ENCODE measurements at places on chromosomes 3 and 15.
A peak's percentile ranks its signal among the peaks of the same experiment; 100 is the strongest.

- no peak for DNase-seq
These were observed 11.1 kb downstream of the RAP2B start for GRCh38 chr3:153172796-153173757.

GRCh38 chr3:63949005-63949404 is 36.8 kb upstream of the SCAANT1 start:
- DNase-seq, result no peak

DNA sequence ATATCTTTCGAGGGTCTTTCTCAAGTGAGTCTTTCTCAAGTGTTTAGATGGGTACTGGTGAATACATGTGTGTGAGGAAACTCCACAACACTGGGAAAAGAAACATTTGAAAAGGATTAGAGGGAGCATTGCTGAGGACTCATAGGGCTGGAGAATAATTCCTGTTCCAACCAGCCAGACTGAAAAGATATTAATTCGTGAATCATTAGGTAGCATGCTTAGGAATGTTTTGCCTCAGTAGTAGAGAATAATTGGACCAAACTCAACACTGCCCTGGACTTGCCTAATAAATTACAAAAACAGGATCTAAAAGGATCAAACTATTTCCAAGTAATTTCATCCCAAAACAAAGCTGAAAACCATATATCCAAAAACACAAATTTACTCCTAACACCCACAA is 17.3 kb downstream of the PP2D1 start:
- DNase-seq, result no peak

DNA sequence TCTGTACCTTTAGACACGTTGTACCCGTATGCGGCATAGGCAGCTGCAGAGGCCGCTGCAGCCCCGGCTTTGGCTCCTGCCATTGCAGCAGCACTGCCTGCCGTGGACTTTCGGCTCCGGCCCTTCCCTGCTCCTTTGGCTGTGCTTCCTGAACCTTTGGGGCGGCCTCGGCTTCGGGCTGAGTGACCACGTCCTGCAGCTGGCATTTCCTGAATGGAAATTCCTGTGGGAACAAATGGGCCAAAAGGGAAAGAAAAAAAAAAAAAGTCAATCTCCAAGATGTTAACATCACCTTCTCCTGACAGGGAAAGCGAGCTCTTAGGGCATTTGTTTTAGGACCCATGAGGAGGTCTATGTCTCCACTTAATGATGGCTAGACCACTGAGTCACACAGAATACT is 29.6 kb downstream of the CHAC1 start:
- DNase-seq, result no peak

- DNase-seq, result no peak
These were observed 60.7 kb upstream of the FURIN start for GRCh38 chr15:90807786-90808086.

GRCh38 chr3:46087871-46088270 is 60.6 kb upstream of the XCR1 start:
- peak; percentile 56 for DNase-seq

DNA sequence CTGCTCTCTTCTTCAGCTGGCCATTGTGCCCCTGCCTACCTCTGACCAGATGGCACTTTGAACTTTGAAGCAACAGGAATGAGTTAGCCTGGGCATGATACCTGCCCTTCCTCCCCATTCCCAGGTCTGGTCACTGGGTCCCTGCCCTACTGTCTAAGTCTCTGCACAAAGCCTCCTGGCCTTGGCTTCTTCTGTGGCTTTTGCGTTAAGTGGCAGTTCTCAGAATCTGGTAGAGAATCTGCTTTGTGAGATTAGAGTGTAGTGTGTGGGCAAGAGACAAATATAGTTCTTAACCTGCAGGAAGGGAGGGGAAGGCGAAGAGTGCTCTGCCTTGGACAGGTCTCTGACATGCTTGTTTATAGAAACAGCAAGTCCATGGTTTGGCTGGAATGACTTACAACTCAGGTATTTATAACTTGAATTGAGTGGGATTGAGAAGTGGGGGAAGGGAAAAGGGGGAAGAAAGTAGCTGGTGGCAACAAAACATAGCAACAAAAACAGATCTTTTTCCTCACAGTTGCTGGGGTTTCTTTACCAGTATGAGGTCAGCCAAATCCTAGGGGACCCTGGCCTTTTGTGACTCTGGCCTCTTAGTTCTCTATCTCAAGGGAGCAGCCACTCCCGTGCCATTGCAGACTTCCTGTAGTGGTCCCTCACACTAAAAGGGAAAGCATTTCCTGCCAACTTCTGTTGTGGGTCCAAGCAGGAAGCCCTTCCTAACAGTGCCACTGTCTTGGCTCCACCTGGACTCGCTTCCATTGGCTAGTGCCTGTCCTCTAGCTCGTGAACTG is 16.7 kb downstream of the MAPKBP1 start:
- DNase-seq, result peak; percentile 94

GRCh38 chr3:59074764-59075163 is 24.9 kb upstream of the CFAP20DC start:
- no peak for DNase-seq

- no peak for DNase-seq
These were observed 57.6 kb downstream of the AAGAB start for GRCh38 chr15:67196672-67197363.

- DNase-seq, result no peak
These were observed 26.8 kb upstream of the CYP11A1 start for GRCh38 chr15:74394090-74394846.

DNA sequence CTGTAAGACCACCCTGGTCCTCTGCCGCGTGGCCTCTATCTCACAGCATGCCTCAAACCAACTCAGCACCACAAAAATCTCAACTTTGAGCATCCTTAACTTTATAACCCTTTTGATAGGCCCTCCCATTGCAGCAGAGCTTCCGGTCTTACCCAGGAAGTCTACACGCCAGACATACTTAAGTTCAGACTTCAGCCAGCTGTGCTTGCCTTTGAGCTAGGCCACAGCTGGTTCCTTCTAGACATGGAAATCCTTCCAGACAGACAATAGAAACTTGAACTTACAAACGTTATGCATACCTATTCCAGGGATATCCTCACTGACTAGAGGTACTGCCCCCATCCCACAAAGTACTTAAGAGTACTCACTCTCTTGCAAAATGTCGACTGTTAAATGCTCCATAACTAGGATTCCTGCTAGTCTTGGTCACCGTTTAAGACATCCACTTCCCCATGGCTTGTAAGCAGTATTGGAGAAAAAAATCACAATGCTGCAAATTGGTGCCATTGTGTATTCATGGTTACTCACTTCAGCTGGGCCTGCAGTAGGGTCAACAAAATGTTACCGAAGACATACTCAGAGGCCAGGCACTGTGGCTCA is 183.5 kb downstream of the TBL1XR1 start:
- no peak for DNase-seq

GRCh38 chr15:55915876-55916567 is 77.4 kb downstream of the NEDD4 start:
- no peak for DNase-seq

GRCh38 chr3:66418475-66418931 is 82.3 kb downstream of the LRIG1 start:
- DNase-seq, result no peak

- DNase-seq, result no peak
These were observed 9.2 kb upstream of the SLCO3A1 start for GRCh38 chr15:91844341-91844740.

DNA sequence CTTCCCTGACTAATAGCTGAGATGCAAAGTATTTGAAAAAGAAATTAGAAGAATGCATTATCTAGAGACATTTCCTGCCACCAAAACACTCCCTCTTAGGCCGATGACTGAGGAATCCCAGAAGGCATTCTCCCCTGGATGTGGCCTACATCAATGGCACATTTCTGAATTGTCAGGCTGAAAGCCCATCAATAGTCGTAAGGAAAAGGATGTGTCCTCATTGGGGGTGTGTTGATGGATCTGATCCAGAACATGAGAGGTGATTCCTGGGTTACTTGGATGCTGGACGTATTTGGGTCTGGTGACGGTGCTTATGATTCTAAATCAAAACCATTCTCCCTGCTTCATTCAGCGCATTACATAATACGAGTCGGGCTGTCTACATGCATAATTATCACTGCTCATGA is 216.9 kb upstream of the CDIN1 start:
- DNase-seq, result no peak

DNA sequence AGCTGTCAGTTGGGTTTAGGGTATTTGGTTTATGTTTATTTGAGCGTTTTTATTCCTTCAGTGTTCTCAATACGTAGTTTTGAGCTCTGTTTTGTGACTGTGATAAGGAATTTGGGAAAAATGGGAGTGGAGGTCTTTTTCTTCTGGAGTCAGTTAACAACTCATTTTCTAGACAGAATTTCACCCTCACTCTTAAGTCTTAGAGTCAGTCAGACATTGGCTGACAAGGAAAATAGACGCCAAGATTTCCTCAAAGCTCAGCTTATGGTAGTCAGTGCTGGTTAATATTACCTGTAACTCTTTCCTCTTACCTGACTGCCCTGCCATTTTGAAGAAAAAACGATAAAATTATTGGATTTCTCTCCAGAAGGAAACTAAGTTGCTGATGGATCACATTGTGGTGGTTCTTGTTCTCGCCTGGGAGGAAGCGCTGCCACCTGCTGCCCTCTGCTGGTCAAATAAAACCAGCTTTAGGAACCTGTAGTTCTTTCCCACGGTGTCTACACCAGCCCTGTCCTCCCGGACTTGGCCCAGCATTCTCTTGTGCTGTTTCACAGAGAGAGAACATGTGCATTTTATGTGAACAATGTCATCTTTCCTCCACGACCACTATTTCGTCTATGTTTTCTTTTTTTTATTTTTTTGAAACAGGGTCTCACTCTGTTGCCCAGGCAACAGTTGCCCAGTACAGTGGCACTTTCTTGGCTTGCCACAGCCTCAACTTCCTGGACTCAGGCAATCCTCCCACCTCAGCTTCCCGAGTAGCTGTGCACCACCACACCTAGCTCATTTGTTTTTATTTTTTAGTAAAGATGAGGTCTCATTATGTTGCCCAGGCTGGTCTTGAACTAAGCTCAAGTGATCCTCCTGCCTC is 41.4 kb upstream of the UMPS start:
- DNase-seq, result peak; percentile 85

DNA sequence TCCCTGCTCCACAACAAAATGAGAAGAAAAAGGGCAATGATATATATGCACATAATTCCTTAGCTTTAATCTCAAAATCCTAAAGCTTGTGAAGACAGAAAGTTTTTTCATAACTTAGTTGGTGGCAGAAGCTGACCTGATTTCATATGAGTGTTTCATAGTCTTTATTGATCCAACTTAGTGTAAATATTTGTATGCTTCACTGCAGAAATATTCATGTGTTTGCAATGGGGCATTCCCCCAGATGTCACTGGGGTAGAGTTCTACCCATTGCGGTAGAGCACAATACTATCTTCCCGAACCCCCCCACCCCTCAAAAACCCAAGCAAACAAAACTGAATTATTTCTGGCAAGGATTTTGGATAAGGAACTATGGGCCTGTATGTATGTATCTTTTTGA is 221.2 kb downstream of the THRB start:
- no peak for DNase-seq

- DNase-seq, result peak; percentile 18
These were observed 213.0 kb downstream of the MEIS2 start for GRCh38 chr15:36887214-36887961.

DNA sequence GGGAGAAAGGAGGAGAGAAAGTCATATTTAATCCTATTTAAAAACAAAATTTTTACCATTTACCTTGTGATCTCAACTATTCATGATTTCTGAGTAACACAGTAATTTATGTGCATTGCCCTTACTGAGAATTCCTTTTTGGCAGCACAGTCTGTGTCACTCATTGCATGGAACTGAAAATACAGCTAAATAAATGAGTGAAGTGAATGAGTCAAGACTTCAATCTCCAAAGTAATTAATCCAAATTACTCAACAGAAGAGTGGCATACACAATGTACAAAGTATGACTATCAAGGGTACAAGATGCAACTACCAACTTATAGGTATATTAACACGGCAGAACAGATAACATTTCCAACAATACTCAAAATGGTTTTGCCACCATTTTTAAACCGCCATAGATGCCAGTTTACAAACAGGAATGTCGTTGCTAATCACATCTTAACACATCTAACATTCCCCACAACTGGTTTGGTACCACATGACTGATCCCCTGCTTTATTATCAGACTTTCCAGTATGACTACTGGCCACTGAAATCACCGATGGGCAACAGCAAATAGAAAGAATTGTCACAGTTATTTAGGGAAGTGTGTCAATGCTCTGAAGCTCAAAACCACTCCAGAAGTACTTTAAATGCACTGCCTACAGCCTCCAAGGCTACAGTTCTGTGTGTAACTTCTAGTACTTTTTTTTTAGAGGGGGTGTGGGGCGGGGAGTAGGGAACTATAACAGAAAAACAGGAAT is 410.4 kb downstream of the SHQ1 start:
- no peak for DNase-seq

DNA sequence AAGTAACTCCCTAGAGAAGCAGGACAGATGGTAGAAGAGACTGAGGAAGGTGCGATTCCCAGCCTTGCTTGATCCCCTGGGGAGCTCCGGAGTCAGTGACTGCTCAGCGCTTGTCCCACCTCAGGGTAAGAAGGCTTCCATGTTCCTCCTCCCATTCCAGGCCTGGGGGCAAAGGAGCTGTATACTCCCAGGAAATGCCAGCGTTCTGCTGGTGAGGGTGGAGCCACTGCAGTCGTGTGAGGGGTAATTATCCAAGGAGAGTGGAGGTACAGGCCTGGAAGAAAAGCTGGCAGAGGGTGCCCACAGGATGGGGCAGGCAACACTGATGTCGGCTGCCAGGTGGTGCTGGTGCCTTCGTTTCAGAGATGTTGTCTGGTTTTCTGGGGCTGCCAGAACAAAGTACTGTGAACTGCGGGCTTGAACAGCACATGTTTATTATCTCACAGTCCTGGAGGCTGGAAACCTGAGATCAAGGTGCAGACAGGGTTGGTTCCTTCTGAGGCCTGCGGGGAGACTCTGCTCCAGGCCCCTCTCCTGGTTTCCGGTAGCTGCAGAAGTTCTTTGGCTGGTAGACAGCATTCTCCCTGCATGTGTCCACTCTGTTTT is 12.1 kb upstream of the APBA2 start:
- DNase-seq, result no peak

DNA sequence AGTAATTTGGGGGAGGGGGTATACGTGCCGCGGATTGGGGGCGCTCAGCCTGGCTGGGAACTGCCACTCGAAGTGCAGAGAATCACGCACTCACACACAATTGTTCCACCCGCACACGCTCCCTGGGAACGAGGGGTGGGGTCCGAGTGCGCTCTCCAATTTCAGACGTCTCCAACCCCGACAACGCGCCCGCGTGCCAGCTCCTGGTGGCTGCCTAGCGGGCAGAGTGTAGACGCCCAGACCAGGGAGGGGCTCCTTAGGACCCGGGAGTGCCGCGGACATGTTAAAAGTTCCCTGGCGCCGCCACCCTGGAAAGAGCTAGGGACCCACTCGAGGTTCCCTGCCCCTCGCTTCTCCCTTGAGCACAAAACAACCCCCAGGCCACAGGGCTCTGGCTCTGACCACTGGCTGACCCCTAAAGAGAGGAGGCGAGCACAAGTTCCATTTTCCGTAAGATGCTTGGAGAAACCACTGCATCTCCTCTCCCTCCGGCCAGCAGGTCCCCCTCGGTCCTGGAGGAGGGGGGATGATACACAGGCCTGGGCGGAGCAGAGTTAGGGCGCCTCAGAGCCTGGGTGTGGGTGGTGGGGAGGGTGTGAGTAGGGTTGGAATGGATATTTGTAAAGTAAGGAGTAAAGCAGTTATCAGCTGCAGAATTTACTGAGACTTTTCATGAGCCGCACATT is 894 bp upstream of the ANKRD63 start:
- no peak for DNase-seq
